ENCODE measurements at places on chromosomes 7 and 10.

DNA sequence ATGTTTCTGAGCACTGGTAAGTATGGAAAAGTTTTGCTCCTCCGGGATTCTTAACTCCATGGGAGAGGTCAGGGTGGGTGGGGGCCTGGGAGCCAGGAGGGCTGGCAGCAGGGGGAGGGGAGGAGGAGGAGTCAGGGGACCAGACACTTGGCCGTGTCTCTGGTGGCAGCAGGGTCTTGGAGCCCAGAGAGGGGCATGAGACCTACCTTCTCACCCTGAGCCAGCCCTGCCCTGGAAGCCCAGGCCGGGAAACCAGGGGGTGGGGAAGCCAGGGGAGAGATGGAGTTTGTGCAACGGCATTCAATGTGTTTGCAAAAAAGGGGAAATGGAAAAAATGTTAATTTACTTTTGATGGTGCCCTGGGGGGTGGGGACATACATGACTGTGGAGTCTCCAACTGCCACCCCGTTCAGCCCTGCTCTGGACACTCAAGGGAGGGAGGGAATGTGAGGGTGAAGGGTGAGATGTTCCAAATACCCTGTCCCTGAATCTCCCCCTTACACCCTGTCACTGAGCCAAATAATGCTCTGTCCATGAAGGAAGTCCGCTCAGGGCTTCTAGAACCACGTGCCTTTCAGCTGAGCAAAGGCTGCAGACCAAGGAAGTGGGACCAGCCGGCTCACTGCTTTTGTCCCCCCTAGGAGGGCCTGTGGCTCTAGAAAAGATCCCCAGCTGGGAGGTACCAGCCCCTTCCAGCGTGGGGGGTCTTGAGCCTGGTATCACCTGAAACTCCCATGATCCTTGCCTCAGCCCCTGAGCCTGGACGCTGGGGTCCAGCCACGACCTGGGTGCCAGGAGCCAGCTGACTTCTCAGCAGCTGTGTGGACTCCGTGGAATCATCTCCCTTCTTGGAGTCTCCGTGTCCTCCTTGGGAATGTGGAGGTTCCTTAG is 48.3 kb downstream of the TMEM270 start:
- peak; percentile 43 for DNase-seq

GRCh38 chr7:1290026-1290678 is 57.5 kb downstream of the UNCX start:
- peak; percentile 89 for DNase-seq

DNA sequence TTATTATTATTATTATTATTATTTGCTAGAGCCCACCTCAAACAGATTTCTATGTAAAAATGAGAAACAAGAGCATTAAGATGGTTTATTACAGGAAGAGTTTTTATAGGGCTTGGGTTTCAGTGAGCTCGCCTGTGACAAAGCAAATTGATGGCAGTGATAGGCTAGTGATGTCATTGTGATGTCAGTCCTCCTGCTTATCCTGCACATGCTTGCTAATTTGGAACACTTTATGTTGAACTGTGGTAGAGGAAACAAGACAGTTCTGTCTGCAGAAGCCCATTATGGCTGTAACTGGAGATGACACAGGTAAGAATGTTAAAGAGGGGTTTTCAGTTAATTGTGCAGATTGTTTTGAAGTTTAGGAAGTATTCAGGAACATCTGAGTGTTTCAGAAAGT is 68.3 kb downstream of the CREM start:
- no peak for DNase-seq

GRCh38 chr7:64768824-64769223 is 25.4 kb upstream of the ZNF138 start:
- DNase-seq, result no peak

DNA sequence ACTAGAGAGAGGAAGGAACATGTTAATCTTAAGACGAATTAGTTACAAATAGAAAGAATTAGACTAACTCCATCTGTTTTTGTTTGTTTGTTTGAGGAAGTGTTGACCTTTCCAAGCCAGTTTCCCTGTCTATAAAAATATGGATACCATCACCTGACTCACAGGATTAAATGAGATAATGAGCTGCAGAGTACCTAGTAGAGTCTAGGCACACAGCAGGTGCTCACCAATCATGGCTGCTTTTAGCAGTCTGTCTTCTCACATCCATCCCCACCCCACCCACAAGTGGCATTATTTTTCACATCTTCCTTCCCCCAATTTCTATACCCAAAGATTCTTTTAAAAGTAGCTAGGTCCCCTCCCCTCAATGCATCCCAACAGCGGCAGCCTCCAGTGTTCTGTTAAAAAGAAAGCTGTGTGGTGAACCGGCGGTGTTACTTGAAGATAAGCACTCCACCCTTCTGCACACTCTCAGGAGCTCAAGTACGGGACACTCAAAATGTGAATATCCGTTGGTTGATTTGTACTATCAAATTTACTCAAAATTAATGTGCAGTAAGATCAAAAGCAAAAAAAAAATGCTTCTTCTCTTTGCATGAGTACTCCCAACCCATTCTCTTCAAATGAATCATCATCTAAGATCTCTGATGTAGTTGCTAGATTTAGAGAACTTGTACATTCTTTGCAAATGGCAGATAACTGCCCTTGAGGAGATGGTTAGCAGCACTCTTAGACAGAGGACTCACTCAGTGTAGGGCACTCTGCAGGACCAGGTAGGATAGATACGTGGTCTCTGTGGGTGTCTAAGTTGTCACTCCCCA is 145.4 kb upstream of the ASAH2 start:
- DNase-seq, result no peak

DNA sequence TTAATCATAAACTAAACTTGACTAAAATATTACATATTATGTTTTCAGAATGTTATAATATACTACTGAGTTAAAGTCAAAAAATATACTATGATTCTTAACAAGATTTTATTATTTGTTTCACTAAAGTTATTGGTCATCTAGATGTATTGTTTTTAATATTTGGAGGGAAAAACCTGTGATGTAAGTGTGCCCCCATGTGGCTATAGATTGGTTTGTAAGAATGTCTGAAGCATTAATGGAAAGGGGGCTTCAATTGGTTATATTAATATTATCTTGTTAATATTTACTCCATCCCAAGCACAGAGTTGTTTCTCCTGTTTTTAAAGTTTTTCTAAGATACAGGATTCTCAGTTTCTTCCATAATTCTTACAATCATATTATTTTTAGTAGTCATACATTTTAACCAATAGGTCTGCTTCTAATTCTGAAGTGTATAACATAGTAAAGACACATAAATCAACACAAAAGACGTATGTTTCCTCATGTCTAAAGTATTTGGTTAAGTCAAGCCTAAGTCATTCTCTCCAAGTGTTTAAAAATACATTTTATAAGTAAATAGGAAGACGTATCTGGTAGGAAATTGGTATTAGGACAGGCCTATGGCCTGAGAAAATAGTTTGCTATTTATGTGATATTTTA is 58.0 kb downstream of the GNAT3 start:
- peak; percentile 1 for DNase-seq

- no peak for DNase-seq
Measured at GRCh38 chr7:74657692-74658177, at the start of gene GTF2I. GTF2I (plus strand) TSS chr7:74657718; CDS start chr7:74689129, 31,411 bp downstream.

DNA sequence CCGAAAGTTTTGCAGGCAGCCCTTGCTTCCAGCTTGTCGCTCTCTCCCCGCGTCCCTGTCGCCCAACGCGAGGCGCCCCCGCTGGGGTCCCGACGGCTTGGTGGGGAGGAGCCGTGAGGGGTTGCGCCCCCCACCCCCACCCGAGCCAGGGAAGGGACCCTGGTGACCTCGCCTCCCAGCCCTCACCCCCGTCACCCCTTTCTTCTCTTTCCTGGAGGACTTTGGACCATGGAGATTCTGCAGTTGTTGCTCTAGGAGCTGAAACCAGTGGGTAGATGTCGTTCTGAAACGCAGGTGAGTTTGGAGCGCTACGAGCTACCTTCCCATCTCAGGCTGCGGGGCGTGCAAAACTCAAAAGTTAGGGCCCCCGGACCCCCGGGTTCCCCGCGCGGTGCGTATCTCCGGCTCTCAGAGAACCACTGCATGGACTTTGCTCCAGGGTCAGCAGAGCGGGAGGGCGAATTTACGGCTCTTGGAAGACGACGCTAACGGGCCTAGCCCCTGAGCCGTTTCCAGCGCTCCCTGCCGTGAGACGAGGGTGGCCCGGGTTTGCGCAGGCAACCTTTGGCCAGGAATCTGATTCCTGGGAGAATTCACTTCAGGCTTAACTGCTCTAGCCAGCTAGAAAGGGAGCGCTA is 684 bp upstream of the ATXN7L1 start:
- peak; percentile 72 for DNase-seq

DNA sequence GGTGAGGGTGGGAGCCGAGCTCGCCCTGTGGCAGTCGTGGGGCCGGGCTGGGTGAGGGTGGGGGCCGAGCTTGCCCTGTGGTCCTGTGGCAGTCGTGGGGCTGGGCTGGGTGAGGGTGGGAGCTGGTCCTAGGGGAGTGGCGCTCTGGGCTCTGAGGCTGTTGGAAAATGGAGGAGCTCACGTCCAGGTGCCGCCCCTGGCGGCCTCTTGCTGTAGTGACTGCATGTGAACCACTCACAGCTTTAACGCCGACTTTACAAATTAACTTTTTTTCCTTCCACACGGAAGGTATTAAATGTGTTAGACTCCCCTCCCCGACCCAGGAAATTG is 312.6 kb downstream of the WDR37 start:
- DNase-seq, result peak; percentile 90

GRCh38 chr10:132446661-132447445 is 49.9 kb downstream of the PWWP2B start:
- DNase-seq, result no peak

GRCh38 chr10:67550838-67551402 is 145.1 kb downstream of the CTNNA3 start:
- DNase-seq, result no peak

DNA sequence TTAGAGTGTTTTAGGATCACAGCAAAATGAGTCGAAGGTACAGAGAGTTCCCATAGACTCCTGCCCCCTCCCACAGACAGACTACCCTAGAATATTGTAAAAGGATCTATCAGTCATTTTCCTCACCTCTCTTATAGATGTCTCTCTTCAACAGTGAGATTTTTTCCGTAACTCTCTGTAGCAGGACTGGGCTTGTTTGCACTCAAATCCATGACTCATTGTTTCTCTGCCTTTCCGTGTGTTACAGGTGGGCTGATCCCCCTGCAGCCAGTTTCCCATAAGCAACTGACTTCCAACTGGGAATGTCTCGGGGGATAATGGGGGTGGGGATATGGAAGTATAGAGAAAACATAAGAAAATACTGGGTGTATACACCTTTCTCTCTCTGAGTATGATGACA is 921.0 kb downstream of the GATA3 start:
- DNase-seq, result no peak

- no peak for DNase-seq
Measured at GRCh38 chr7:91243591-91244301, 20.5 kb upstream of the FZD1 start.

GRCh38 chr7:151062399-151063211 is 3.2 kb downstream of the SLC4A2 start:
- peak; percentile 99 for DNase-seq

- no peak for DNase-seq
Measured at GRCh38 chr7:20721086-20721810, 65.4 kb downstream of the SP8 start.

GRCh38 chr7:66204822-66205740 is at the start of gene TPST1:
TPST1 (plus strand) TSS chr7:66205334; CDS start chr7:66240426, 35,092 bp downstream.
- DNase-seq, result peak; percentile 99

DNA sequence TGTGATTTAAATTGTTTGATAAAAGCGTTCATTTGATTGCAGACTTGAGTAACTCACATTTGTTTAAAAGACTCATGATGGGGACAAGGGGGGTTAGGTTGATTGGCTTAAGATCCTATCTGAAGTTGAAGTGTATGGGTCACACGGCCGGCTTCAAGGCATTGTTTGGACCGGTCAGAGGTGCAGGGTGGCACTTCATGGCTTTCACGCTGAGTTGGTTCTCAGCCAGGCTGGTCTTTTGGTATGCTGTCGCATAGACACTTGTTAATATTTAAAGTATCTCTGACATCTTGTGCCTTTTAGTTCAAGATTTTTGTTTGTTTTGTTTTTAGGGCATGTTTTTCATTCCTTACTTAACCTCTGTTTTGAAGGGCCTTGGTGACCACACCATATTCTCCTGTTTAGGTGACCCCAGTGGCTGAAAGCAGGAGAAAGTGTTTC is 58.1 kb downstream of the CCNY start:
- DNase-seq, result no peak

- DNase-seq, result peak; percentile 97
Measured at GRCh38 chr10:79129361-79129997, 60.7 kb downstream of the ZMIZ1 start.

- no peak for DNase-seq
Measured at GRCh38 chr10:129932751-129933433, 31.2 kb downstream of the EBF3 start.

- DNase-seq, result no peak
Measured at GRCh38 chr7:36036590-36036989, 116.5 kb upstream of the EEPD1 start.

GRCh38 chr10:97573672-97574071 is 1.1 kb downstream of the ANKRD2 start:
- no peak for DNase-seq

DNA sequence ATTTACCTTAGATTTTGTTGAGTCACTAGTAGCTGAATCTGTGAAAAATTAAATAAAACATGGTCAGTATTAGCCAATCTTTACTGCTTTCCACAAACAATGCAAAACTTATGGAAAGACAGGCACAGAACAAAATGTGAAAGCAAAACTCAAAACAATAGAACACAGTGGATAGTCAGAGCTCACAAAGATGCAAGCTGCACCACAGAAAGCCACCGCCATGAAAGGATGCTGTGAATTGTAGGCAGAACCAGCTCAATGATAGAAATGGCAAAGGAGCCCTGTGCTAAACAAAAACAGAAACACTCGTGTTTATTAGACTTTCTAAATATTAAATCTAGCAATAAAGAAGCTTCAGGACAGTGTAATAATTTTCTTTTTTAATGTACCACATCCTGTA is 134.4 kb downstream of the ARHGAP21 start:
- DNase-seq, result no peak

DNA sequence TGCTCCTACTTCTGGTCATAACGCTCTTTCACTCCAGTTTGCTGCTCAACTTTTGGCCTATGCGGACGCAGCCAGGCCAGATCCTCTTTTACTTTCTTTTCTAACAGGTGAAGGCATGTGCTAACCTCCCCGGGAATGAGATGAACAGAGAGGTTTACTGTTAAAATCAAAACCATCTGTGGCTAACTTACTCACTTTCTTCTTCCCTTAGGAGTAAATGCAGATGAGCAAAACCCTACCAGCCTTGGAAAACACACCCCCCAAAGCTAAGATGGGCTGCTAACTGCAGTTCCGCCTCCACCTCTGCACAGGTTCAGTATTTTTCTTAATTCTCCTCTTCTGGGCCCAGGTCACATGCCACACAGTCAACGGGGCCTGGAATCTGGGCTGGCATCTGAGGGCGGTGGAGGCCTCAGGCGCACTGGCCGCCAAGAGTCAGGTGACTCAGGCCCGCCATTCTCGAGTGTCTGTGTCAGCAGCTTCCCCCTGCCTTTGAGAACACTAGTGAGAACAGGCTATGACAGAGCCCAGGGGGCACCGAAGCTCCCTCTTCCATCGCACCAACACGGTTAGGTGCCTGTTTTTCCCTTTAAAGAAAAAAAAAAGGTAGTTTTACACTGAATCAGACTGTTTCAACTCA is 11.1 kb downstream of the FAM53B start:
- DNase-seq, result no peak

GRCh38 chr10:101166430-101166829 is 35.3 kb downstream of the TLX1 start:
- DNase-seq, result no peak

Measured in H7 (cell line).